Activated CD8-positive, alpha-beta memory T cell treated with anti-CD3 and anti-CD28 coated beads, Interleukin-2, amount 10 ng/mL, durations not matched to agents 7 days and 5 days (primary cell): ENCODE measurements at places on chromosomes 7 and 10. TPM values are rescaled to one million over a fixed set of nuclear protein-coding genes. Genes with fewer than 3 reads are reported as not detected.

Gene ADCYAP1R1
- not detected for total RNA-seq

Gene CFAP46
- not detected for total RNA-seq

- no peak for DNase-seq
These were observed 156.6 kb upstream of the SEMA3D start for GRCh38 chr7:85343484-85343883.

- no peak for DNase-seq
These were observed 1.0 kb upstream of the ENO4 start for GRCh38 chr10:116848032-116848943.

GRCh38 chr7:112500619-112501018 lies 19.8 kb downstream of the LSMEM1 start:
- DNase-seq = no peak

GRCh38 chr10:70540089-70540788 lies 61.7 kb downstream of the PALD1 start:
- no peak for DNase-seq
